ENCODE measurements at places on chromosomes 3 and 15. TPM values are rescaled to one million over a fixed set of nuclear protein-coding genes. Genes with fewer than 3 reads are reported as not detected.

DNA sequence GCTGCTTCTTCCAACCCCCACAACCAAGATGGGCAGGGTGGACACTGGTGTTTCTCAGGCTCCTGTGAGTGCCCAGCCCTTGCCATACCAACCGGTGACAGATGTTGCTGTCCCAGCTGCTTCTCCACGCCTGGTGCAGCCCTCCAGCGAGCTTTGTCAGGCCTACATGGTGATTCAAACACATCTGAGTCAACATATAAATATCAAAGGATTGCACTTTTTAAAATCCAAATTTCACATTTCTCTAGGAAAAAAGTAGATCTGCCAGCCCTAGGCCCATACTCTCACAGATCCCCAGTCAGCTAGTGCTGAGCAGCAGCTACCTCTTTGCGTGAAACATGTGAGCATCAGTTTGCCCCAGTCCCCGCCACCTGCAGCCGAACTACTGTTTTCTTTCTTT, 52.7 kb downstream of the RPN1 start:
- no peak for DNase-seq

GRCh38 chr15:27851858-27852210, 247.3 kb downstream of the OCA2 start:
- DNase-seq = no peak

DNA sequence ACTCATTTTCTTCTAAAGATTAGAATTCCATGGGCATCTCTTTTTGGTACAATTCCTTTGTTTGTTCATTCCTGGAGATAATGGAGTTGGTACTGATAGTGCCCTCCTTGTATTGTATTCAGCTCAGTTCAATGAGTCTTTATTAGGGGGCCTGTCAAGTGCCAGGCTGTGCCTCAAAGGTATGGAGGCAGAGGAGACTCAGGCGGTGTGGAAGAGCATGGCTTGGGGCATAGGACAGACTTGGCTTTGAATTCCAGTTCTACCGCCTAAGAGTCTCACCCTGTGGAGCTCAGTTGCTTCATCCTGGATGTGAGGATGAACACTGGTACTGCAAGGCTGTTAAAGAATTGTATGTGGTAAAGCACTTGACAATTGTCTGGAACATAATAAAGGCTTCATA, 196.6 kb upstream of the IL12A start:
- DNase-seq = no peak

DNA sequence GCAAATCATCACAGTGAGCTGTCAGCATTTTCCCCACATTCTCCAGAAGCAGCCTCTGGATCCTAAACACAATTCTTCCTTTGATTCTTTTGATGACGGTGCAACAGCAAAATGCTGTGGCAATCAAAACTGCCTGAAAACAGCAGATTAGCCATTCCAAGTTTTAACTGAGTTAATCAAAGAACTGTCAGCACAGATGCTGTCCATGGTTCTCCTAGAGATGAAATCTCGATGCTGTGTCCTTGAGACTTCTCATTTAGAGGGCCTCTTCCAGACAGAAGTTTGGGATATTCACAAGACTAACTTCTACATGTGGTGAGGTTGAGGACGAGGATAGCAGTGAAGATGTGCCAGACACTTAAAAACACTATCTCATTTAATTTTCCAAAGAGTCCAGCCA, 50.4 kb upstream of the GYG1 start:
- no peak for DNase-seq

- no peak for DNase-seq
These were observed 111.0 kb downstream of the MECOM start for GRCh38 chr3:169552533-169552932.

GRCh38 chr3:99699841-99700240, 61.4 kb downstream of the COL8A1 start:
- no peak for DNase-seq

DNA sequence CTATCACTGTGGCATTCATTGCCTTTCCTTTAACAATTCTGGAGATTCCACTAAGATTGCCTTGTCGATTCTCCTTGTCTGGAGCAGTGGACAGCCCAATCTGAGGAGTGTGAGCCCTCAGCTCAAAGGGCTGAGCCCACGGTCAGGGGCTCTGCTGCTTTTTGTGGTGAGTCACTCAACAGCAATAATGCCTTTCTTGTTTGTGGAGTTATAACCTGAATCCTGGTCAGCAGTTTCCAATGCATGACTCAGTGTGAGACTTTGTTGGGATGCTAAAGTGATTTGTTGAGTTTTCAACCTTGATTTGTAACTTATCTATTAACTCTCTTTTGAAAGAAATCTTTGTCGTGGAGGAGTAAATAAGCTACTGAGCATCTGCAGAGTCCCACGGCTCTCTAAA, 183.5 kb downstream of the TJP1 start:
- DNase-seq = no peak

DNA sequence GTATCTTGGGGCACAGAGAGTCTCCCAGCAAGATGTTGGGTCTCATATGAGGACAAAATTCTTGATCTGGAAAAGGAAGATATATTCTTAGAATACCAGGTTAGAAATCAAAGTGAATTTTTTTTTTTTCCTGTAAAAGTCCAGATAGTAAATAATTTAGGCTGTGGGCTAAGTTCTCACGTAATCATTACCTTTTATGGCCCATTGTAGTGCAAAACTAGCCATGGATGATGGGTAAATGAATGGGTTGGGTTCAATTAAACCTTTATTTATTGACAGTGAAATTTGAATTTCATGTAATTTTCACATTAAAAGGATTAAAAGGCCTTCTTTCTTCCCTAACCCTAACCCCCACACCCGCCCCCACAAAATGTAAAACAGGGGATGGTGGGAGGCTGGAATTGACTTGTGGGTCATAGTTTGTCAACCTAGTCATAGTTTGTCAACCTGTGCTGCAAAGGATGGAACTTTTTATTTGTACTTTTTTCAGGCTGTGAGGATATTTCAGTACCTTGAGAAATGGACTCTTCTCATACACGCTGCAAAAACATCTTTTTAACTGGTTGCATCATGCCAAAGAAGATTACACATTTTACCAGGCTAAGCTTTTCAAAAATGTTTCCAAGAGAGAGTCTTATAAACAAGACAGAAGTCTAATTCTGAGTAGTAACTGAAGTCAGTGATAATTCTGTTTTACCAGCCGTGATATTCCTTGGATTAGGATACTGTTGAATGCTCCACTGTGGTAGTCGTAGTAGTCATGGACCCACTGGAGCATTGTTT, 138.8 kb downstream of the AKAP13 start:
- no peak for DNase-seq

DNA sequence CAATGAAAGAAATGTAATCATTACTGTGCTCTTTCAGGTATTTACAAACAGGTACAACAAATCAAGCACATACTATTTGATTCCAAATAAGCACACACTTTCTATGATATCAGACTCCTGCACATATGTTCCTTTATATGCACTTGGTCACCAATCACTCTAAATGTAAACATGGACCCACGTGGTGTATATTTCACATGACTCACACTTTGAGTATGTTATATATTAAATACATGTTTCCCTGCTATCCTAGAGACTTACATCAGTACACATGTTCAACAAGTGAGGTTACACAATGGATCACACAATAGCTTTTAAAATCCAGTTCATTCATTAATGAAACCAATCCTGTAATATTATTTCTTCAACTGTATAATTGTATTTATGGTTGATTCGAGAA, 683.5 kb downstream of the NR2F2 start:
- no peak for DNase-seq

DNA sequence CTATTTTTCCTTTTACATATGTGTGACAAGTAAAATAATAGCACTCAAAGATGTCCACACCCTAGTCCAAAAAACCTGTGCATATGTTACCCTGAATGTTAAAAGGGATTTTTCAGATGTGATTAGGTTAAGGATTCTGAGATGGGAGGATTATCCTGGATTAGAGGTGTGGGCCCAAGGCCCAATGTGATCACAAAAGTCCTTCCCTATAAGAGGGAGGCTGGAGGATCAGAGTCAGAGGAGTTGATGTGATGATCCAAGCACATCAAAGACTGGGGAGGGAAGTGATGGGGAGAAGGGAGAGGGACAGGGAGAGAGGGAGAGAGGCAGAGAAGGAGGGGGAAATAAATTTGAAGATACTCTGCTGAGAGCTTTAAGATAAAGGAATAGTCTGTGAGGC, 512.6 kb downstream of the PLOD2 start:
- DNase-seq = no peak

- DNase-seq = no peak
These were observed 382.1 kb upstream of the TBL1XR1 start for GRCh38 chr3:177579419-177579818.

The SEMA3G gene
- 2.4 TPM for total RNA-seq

The ATP13A5 gene
- total RNA-seq = not detected

The CCDC80 gene
- total RNA-seq = 4.6 TPM

The GOLGA6L4 gene
- total RNA-seq = 2.8 TPM
